Metanephros (tissue), 2 donors: ENCODE measurements at places on chromosomes 4 and X. TPM values are rescaled to one million over a fixed set of nuclear protein-coding genes. Genes with fewer than 3 reads are reported as not detected.

STK32B gene
- 8.8 TPM for total RNA-seq

RHOXF2B gene
- not detected for total RNA-seq

TEX13B gene
- total RNA-seq = not detected

CHRDL1 gene
- total RNA-seq = 7.2 TPM

LINC00632 gene
- 33.0 TPM for total RNA-seq

NEXMIF gene
- 4.1 TPM for total RNA-seq

CRMP1 gene
- 17.0 TPM for total RNA-seq

KLF8 gene
- 7.2 TPM for total RNA-seq
